Fibroblast of villous mesenchyme (primary cell): ENCODE measurements at places on chromosomes 3 and 15.

DNA sequence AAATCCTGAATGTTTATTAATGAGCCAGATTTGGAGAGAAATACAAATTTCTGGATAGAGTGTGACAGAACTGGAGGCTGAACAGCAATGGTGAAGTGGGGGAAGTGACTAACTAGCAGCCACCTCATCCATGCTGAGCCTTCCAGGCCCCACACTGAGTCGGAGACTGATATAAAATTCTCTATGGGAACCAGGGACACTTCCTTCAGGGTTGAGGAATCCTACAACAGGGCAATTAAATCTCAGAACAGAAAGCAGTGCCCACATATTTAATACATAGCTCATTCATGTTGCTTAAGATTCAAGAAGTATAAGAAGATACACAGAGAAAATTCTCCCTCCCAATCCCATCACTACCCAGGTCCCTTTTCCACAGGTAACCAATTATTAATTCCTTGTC, 49.3 kb downstream of the HACD2 start:
- DNase-seq: peak; percentile 36

DNA sequence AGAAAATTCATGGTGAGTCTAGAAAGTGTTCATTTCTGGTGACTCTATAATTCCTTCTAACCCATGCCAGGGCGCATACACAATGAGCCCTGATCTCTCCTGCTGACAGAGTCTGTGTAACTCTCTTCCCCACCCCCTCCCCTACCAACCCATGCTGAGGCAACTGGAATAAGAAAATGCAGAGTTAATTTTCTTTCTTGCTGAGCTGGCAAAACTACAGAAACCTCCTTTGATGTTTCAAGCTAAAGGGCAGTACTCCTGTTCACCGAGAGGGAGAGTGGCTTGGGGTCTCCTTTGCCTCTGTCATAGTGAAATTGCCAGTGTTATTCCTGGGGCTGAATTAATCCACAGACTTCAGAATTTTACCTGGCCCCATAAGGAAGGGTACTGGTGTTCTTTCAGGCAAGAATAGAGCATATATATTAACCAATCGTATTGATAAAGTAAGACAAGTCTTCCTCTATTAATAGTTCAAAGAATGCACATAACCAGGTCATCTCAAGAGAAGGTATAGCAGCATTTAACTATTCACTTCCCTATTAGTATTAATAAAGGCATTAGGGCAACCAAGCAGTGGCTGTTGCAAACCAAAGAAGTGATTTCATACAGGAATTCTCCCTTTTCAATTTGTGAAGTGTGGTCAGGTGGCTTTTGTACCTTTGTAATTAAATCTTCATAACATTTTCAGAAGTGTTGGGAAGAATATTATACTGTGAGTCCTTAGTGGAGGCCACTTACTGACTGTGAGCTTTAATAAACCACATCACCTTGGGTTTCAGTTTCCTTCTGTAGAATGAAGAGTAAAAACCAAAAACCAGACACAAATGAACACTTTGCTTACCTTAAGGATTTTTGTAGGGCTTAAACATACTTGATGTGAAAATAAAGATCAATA, 4.1 kb downstream of the GAP43 start:
- DNase-seq: no peak

GRCh38 chr15:60004846-60005351, 788 bp downstream of the FOXB1 start:
- peak; percentile 10 for DNase-seq

DNA sequence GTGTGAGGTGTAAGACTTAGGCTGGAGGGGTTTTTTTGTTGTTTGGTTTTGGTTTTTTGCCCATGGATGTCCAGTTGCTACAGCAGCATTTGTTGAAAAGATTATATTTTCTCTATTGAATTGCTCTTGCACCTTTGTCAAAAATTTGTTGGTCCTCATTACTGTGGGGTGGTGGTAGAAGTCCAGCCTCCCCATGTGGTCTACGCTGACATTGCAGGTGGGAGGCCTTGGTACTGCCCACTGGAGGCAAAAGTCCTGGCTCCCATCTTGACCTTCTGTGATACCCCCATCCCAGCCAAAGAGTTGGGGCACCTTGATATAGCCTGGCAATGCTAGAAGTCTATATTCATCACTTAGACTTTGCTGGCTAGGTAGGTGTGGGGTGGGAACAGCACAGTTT, 5.4 kb upstream of the RAB6B start:
- DNase-seq: no peak

- DNase-seq: no peak
Observed at GRCh38 chr3:19932422-19932821, 1.6 kb downstream of the EFHB start.

GRCh38 chr3:52136513-52136912, 17.7 kb downstream of the POC1A start:
- no peak for DNase-seq

GRCh38 chr15:23860290-23861245, 173.5 kb upstream of the NDN start:
- no peak for DNase-seq

GRCh38 chr3:183324083-183324482, 71.0 kb downstream of the B3GNT5 start:
- DNase-seq: no peak

- DNase-seq: no peak
Observed at GRCh38 chr3:129231331-129232119, 17.9 kb upstream of the COPG1 start.

- DNase-seq: no peak
Observed at GRCh38 chr3:59698091-59698490, 648.3 kb upstream of the CFAP20DC start.

GRCh38 chr15:34768530-34768929, 13.7 kb upstream of the GJD2 start:
- DNase-seq: peak; percentile 2

- DNase-seq: peak; percentile 32
Observed at GRCh38 chr3:49296781-49297411, 19.9 kb upstream of the C3orf62 start.

- no peak for DNase-seq
Observed at GRCh38 chr3:117955196-117955595, 1079.5 kb downstream of the IGSF11 start.

DNA sequence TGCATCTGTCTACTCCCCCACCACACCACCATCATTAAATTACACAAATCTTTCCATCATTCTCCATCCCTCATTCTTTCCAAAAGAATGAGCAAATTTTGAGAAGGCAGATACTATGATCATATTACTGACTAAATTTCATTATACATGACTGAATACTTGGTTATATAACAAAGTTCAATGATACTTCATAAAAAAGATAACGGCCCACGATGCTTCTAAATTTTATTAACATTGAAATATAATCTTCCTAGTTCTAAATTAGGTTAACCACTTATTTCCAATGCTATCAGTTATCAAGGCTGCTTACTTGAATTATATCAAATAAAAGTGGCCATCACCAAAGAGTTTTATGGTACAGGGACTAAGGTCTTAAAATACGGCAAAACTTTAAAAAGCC, 13.5 kb downstream of the HERC1 start:
- DNase-seq: no peak

- DNase-seq: no peak
Observed at GRCh38 chr3:98109807-98110549, 20.5 kb upstream of the OR5H1 start.

GRCh38 chr3:179716811-179717210, 64.0 kb downstream of the USP13 start:
- DNase-seq: peak; percentile 16

- peak; percentile 78 for DNase-seq
Observed at GRCh38 chr15:43777267-43777914, 625 bp upstream of the ELL3 start.

DNA sequence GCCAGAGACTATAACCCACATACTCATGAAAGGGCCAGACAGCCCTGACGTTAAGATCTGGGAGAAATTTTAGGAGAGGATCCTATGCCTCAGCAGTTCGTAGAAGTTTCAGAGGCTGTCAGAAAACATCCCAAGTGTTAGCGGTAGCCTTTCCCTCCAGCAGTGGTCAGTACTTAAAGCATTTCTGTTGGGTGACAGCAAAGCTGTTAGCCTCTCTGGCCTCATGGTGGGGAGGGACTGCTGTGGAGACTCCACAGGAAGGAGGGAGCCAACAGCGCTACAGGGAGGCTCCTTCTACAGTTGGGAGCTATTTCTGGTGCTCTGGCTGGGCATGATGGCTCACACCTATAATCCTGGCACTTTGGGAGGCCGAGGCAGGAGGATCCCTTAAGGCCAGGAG, 27.4 kb downstream of the IDH2 start:
- no peak for DNase-seq

DNA sequence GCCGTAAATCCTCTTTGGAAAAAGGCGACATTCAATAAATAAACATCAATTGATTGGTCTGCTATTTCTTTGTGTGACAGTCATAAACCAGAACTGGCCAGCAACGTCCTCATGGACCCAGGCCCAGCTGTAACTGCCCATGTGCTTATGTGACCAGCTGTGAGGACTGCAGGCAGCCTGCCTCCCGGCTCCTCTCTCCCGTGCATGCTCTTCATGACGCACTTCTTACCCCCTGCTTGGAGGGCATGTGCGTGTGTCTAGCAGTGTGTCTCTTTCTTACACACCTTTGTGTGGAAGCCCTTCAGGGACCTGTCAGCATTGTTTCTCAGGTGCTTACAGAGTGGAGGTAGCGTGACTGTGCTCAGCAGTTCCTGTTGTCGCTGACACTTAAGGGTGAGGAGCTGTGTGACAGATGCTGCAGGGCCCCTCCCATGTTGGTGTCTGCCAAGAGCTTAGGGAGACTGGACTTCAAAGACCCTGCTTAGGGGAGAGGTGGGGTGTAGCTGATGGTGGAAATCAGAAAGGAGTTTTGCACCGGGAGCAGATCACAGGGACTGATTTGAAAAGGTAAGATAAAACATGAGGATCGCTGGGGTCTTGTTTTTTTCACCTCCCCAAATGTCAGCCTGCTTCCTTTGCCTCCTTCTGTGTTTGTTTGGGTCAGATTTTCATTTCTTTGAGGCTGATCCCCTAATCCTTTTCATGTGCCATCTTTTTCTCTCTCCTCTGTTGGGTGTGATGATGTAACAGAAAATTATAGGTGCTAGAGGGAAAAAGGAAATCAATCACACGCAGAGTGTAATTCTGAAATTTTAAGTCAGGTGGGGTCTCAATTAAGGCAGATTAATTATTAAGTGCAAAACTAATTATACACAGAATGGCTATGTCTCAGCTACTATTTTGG, 2.1 kb downstream of the PODXL2 start:
- no peak for DNase-seq

GRCh38 chr3:115595611-115596275, 27.6 kb upstream of the GAP43 start:
- DNase-seq: no peak

GRCh38 chr3:126851934-126852333, 131.0 kb upstream of the PLXNA1 start:
- DNase-seq: no peak

GRCh38 chr15:75718328-75718727, 5.7 kb upstream of the CSPG4 start:
- peak; percentile 80 for DNase-seq

DNA sequence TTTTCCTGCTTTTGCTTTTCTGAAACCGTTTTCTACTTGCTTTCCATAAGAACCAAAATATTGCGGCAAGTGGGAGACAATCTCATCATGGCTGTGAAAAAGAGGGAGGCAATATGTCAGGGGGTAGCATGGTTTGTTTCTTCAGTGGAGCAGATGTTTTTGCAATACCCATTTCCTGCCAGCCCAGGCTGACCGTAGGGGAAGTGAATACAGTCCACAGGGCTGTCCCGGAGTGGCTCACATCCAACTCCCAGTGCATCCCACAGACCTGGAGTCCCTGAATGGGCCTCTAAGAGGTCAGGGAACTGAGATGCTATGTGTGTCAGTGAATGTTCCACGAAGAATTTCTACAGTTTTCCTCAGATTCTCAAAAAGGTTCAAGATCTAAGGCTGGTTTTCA, 69.6 kb downstream of the EPHB1 start:
- DNase-seq: peak; percentile 2

DNA sequence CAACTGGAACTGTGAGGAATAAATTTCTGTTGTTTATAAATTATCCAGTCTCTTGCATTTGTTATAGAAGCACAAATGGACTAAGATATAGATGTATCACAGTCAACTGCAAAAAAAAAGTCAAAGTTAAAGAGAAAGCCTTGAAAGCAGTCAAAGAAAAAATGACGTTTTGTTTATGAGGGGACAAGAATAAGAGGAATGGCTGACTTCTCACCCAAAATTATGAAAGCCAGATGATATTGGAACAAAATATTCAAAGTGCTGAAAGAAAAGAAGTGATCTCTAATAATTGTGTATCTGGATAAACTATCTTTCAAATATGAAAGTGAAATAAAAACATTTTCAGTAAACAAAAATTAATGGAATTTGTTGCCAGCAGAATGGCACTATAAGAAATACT, 171.8 kb upstream of the IGF1R start:
- DNase-seq: no peak
